Epithelial cell of prostate (primary cell): ENCODE measurements at places on chromosomes 2 and 18.

- DNase-seq: no peak
These were observed 52.7 kb downstream of the ST6GAL2 start for GRCh38 chr2:106833256-106833655.

GRCh38 chr2:85590950-85591349, 4.6 kb upstream of the RNF181 start:
- no peak for DNase-seq

GRCh38 chr2:234135750-234136221, 85.3 kb downstream of the SPP2 start:
- no peak for DNase-seq

DNA sequence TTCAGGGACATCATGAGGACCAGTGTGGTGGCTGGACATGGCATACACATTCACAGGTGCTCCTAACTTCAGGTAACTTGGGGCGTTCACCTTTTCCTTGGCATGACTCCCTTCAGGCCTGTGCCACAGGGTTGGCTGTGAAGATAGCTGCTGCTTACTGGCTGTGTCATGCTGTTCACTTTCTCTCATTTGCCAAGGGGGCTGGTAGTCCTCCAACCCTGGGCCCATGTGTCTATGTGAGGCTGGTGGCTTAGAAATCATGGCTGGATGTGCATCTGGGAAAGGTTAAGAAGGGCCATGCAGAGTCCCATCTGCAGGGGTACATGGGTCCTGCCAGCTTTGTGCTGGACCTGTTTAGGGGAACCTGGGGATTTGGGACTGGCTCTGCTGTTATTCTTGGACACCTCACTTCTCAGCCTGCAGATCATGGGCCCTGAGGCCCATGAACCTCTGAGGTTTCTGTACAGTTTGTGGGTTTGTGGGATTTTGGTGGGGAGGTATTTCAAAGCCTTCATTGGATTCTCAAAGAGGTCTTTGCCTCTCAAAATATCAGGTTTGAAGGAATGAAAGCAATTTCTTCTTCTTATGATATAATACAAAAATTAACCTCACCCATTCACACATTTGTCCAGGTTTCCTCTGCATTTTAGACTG, 62.9 kb downstream of the FHOD3 start:
- no peak for DNase-seq

- DNase-seq: no peak
These were observed 75.3 kb upstream of the L3MBTL4 start for GRCh38 chr18:6489977-6490376.

DNA sequence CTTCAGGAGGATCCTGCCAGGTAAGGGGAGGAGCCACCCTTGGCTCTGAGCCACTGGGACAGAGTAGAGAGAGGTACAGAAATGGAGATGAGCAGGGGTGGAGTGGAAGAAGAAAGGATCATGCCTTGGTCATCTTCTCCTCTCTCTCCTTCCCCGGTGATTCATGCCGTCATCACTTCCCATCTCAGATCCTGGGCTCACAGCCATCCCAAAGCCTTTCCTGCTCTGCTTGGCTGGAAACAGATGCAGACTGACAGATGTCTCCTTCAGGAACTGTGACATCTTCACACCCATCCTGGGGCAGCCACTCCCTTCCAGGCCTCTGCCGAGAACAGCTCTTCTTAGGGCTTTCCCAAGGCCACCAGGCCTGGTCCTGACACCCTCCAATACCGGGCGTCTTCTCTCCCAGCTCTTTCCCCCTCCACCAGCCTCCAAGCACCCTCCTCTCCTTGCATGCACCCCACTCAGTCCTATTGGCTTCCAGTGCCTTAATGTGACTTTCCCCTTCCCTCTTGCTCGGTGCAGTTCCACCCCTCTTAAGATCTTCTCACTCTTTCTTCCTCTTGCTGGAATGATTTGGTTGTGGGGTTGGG, 58.3 kb upstream of the TNP1 start:
- peak; percentile 14 for DNase-seq

- DNase-seq: peak; percentile 24
These were observed 104.2 kb downstream of the CCDC85A start for GRCh38 chr2:56287974-56288373.

- peak; percentile 64 for DNase-seq
These were observed 196.9 kb upstream of the CWC22 start for GRCh38 chr2:180203972-180204371.

DNA sequence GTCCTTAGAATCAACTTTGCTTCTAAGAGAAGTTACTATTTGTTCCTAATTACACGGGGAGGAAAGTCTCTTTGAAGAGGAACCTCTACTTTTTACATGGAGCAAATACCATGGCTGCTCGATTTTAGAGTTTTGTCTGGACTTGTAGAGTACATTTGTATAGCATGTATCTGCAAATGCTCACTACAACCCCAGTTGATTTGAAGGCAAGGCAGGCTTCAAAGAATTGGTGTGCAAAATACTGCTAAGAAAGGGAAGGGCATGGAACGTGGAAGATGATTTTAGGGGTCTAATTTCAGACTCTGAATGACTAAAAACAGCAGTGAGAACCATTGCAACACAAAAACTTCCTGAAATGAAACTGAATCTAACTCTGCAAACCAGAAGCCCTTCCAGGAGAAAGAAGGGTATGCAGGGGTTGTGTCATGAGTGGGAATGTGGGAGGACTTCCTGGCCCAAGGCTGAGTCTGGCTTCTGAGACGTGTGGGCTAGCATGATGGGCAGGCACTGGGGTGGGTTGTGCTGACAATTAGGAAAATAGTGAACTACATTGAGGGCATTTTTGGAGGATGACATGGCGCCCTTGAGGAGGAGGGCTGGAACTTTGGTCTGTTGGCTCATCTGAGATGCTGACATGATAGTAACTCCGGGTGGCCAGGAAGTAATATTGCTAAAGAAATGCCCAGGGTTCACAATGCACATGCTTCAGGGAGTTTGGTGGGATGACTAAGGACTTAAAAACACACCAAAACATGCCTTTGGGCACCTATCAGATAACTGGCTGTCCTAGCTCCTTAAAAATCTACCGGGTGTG, 18.9 kb upstream of the IL1R2 start:
- DNase-seq: no peak

GRCh38 chr2:23429036-23429435, 44.1 kb downstream of the KLHL29 start:
- DNase-seq: no peak

DNA sequence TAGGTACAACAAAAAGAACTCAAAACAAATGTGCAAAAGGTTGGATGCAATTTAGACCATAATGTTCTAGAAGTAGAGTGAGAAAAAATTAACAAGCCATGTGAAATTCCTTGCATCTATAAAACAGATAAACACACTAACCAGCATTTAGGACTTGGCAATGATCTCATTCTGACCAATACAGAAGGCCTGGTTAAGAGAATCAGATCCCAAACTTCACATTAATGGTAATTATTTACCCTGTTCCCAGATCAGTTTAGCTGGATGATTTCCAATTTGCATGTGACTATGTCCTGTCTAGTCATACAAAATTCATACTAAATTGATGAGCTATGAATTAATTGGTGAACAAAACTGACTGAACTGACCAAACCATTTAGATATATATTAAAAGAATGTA, 98.4 kb upstream of the FIGN start:
- DNase-seq: no peak

- DNase-seq: no peak
These were observed 95.3 kb upstream of the RNF152 start for GRCh38 chr18:61988100-61988499.

DNA sequence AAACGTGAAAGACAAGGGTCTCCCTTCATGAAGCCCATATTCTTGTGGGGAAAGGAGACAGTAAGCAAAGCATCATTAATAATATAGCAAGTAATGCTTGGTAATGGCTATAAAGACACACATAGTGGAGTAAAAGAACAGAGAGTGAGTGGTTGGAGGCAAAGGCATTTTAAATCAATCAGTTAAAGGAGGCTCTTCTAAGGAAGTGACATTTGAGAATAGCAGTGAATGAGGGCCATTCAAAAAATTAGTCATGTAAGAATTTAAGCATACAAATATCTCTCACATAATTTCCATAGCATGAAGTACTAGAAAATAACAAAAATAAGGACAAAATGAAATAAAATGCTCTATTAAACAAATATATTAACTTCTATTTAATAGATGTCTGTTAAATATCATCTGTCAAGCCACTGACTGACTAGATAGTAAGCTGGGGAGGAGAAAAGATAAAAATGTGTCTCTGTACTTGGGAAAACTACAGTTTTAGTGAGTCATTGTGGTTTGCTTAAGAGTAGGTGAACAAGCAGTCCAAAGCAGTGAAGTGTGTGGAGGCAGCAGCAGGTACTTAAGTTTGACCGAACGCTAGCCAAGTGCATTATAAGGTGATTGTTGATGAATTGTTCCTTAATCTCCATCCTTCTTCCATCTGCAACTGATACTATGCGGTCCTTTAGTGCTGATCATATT, 160.1 kb downstream of the PARD3B start:
- DNase-seq: no peak

- DNase-seq: no peak
These were observed 1.4 kb upstream of the HPCAL1 start for GRCh38 chr2:10300997-10301940.

- no peak for DNase-seq
These were observed 13.2 kb upstream of the MARCHF4 start for GRCh38 chr2:216385478-216385877.

DNA sequence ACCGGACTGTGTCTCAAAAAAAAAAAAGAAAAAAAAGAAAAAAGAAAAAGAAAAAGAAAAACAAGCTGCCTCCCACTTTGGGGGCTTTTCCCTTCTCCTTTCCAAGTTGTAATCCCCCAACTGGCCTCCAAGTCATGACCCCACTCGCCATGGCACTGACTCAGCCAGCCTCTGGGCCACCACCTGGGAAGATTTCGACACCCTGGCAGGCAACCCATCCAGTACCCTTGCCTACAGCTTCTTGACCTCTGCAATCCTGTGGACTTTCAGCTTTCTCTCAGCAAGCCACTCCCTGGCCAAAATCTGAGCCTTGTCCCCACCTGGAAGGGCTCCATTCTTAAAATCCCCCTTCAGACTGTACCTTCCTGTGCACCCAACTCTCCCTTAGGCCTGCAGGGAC, 22.3 kb upstream of the FOSL2 start:
- DNase-seq: no peak

GRCh38 chr2:178523596-178524134, 43.4 kb downstream of the PLEKHA3 start:
- no peak for DNase-seq

- no peak for DNase-seq
These were observed 286.5 kb upstream of the SYT4 start for GRCh38 chr18:43563780-43564179.

DNA sequence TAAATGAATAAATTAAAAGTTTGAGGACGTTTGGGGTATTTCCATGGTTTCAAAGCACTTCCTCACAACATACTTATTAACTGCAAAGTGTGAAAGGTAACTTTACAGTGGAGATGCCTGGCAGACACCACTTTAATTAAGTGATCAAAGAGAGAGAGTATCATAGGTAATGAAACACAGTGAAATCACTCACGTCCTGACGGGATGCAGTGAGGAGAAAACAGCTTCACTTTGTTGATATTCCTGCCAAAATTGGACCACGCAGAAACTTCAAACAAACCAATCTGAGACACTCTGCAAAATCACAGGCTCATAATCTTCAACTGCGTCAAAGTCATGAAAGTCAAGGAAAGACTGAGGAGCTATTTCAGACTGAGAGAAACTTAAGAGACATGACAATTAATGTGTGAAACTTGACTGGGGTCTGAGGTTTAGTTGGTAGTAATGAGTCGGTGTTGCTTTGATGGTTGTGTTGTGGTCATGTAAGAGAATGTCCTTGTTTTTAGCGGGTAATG, 66.0 kb upstream of the ITGB6 start:
- DNase-seq: no peak

DNA sequence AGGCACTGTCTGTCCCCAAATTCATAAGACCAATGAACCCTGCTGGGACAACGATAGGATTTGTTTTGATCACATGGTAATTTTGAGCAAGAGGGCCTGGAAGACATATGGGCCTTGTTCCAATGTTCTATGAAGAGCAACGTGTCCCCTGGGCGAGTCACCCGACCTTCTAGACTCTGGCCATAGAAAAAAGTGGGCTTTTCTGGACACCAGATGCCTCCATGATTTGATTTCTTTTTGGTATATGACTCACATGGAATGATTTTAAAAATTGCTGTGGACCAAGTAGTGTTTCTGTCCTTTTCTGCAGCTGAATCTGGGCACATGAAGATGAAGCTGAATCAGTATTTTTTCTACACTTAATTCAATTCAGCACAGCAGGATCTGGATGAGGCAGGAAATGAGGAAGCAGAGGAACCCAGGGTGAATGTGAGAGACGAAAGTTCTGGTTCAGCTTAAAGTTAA, 104.9 kb downstream of the CDC42EP3 start:
- DNase-seq: no peak

- DNase-seq: no peak
These were observed 164.4 kb downstream of the TNS1 start for GRCh38 chr2:217838409-217838831.

- no peak for DNase-seq
These were observed 535.9 kb downstream of the TRIB2 start for GRCh38 chr2:13252615-13253014.

DNA sequence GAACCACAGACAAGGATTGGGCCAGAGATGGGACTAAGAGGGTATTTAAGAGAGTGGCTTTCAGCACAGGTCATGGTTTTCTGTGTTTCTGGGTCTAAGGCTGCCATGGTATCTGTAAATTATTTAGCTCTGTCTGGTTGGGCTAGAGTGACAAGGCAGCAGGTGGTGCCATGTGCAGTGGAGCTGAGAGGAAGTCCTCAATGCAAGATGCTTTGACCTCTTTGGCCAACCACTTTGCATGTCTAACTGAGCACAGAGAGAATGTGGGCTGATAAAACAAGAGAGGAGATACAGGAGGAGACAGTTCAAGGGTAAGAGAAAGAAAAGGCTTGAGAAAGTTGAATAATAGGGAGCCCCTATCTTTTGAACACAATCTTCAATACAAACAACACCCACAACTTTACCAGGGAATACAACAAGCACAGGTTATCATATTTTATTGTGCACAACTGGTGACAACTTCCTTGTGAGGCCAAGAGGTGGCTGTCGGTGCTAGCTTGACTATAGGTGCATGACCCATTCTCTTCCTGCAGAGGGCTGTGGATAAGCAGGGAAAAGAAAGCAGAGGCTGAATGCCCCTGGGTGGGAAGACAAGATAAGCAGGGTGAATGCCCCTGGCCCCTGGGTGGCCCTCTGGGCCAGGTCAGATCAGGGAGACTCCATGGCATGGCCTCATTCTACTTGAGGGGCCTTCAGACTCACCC, 12.3 kb downstream of the FLACC1 start:
- DNase-seq: no peak

DNA sequence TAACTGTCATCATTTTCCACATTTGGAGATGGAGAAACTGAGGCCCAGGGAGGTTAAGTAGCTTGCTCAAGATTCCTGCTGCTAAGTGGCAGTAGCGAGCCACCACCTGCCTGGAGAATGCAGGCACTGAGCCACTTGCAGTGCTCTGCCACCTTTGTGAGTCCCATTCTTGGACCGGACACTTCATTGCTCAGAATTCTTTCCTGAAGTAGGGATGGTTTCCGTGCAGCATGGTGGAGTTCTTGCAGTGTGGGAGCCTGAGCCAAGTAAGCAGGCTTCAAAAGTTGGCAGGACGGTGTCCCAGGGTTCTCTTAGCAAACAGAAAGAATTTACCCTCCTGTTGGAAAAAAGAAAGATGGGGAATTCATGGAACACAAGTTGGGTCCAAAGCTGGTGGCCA, 115.0 kb upstream of the MMADHC start:
- DNase-seq: no peak
